ENCODE measurements at places on chromosomes 1 and 21.

GRCh38 chr1:206896261-206896660 lies 982 bp upstream of the IL24 start:
- no peak for DNase-seq

DNA sequence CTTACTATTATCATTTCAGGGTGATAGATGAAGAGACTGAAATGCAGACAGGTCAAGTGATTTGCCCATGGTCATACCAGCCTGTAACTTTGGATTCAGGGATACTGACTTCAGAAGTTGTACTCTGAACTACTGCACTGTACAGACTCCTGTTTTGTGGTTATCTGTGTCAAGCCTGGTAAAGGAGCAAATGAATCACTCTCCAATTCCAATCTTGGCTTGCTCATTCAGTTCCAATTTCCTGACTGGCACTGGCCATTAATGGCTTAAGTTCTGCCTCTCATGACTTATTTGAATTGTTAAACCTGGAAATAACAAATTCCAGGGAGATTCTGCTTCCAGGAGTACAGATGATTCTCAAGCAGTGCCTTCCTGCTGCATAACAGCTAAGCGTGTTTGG lies 45.4 kb upstream of the PLD5 start:
- no peak for DNase-seq

- DNase-seq: no peak
Observed at GRCh38 chr1:234727018-234727940, 117.3 kb upstream of the IRF2BP2 start.

- DNase-seq: no peak
Observed at GRCh38 chr1:151369621-151370048, 2.9 kb downstream of the SELENBP1 start.

DNA sequence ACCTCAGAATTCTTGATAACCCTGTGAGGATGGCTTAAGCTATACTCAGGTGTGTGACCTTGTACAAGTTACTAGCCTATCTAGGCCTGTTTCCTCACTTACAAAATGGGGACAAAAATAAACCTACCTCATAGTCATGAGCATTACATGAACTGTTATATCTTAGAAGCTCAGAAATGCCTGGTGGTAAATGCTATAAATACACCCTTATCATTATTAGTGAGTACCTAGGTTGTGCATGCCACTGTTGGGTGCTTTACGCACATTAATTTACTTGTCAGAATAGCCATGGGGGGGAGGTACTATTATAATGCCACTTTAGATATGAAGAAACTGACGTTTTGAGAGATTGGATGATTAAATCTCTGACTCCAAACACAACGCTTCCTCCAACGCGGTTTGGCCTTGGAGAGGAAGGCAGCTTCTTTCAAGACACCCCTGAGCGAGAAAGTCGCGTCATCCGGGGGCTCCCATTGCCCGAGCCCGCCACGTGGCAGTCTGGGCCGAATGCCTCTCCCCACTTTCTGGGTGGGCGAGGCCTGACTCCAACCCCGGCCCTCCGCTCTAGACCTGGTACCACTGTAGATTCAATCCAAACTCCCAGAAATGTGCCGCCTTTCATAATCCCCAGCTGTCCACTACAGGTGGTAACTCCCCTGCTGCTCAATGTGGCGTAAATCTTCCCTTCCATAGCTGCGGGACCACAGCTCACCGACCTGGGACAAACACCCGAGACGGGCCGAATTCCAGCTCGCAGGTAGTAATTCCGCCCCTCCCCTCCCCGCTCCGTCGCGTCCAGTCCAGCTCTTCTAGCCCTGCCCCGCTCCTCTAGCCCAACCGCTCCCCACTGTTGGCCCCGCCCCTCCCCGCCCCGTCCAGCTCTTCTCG lies 771 bp upstream of the RAD54L start:
- peak; percentile 21 for DNase-seq

DNA sequence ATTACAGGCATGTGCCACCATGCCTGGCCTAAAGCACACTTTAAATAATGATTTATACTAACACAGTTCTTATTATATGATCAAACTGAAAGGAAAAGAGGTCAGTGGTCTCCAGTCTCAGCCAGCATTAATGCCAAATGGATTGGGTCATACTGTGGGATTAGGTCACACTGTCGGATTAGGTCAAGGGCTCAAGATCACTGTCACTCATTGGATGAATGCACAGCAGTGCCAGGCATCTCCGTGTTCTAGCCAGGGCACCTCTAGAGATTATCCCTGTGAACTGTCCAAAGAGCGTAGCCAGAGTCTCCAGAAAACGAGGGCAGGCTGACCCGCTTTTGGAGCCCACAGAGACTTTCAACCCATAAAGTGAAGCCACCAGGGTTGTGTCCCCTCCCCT lies 70.9 kb downstream of the KCNN3 start:
- no peak for DNase-seq

DNA sequence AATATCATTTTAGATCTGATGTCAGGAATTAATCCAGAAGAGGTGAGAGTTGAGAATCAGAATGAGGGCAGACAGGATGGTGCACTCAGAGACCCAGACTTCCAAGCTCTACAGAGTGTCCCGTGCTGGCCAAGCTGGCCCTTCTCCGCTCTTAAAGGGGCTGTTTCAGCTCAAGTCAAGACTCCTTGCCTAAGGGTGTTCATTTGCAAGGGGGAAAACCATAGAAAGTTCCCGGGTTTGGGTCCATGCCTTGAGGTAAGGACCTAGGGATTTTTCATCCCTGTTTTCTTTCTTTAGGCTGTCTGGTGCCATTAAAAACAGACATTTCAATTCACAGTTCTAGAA lies 47.5 kb downstream of the EDN2 start:
- DNase-seq: no peak

- no peak for DNase-seq
Observed at GRCh38 chr1:157004327-157004726, 41.2 kb downstream of the ARHGEF11 start.

- no peak for DNase-seq
Observed at GRCh38 chr21:44324854-44325107, 14.4 kb downstream of the CFAP410 start.

DNA sequence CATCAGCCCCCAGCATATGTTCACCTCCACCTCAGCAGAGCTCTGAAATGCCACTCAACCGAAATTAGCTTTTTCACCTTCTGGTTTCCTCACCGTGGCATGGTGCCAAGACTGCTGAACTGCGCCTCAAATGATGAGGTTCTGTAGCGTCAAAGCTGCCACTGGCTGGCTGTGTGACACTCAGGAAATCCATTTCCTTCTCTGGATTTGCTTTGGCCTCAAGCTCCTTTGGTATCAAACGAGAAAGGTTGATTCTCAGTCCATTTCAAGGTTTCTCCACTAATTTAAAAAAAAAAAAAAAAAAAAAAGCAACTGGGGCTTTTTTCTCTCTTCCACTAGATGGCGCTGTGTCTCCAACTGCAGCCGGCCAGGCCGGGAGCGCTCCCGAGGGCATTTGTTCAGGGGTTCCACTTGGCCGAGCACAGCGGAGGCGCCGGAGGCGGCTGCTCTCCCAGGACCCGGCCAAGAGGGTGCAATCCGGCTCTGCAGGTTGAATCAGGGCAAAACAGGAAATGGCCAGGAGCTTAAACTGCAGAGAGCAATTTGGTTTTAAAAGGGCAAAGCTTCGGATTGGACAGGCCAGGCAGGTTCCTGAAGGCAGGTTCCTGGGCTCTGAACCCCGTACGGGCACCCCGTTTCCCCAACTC lies 26.5 kb upstream of the PLA2G2C start:
- peak; percentile 29 for DNase-seq

DNA sequence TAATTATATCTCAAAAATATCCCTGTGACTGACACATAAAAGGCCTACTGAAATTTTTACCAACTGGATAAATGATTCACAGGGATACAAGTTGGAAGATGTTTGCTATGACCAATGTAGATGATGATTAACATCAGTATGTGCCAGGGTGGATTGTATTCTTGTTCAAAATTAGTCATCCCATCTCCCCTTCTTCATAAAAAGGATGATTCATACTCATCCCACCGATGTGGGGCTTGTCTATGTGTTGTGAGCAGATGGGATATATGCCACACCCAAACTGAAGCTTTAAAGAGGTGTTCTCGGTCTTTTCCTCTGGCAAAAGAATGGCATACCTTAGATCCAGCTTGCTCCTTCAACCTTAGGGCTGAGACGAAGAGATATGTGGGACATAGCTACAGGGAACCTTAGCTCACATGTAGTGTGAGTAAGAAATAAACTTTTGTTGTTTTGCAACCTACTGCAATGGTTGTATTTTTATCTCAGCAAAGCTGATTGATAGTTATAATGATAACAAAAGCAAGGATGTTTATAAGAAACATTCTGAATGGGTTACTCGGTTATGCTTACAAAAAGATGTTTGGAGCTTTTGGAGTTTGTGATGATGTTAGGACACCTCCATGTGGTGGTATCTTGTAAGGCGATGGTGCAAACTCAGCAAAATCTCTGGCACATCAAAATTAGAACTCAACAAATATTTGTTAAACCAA lies 29.4 kb downstream of the SPATA17 start:
- DNase-seq: no peak

- no peak for DNase-seq
Observed at GRCh38 chr1:20095564-20096434, 23.5 kb downstream of the PLA2G2D start.

DNA sequence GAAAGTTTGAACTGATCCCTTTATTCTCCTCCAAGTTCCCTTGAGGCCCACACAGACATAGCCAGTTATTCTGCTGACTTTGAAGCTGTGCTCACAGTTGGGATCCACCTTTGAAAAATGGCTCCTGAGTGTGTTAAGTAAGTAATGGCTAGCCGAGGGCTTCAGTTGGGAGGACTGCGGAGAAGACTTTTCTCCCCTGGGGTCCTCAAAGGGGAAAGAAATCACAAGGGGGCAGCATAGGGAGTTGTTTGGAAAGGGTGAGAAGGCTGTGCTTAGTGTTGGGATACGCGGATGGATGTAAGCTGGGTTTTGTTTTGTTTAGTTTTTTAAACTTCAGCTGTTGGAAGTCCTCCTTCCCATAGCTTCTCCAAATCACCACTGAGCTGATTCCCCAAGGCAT lies 8.3 kb downstream of the PGM1 start:
- no peak for DNase-seq

Data from activated T-helper 9 cell treated with anti-CD3 and anti-CD28 coated beads, Interleukin-2, amount 50 U/mL, for 16 hours (primary cell).